Fibroblast of upper back skin (primary cell): ENCODE measurements at places on chromosomes 4 and X.

DNA sequence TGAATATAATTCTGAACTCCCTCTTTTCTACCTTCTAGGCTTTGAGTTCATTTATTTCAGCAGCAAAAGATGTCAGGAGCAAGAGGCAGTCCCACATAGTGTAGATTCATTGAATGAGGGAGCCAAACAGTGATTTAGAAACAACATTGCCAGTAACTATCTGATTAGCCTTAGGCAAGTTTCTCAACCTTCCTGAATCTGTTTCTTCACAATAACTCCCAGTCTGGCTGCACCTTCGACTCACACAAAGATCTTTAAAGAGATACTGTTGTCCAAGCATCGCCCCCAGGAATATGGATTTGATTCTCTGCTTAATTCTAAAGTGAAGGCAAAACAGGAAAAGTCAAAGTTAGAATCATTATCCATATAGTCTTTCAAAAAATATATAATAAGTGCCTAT, 1026.2 kb downstream of the DMD start:
- no peak for DNase-seq

GRCh38 chr4:153755186-153755585, 4.6 kb downstream of the RNF175 start:
- DNase-seq, result no peak

- DNase-seq, result no peak
Measured at GRCh38 chr4:5069901-5070300, 18.6 kb downstream of the STK32B start.

DNA sequence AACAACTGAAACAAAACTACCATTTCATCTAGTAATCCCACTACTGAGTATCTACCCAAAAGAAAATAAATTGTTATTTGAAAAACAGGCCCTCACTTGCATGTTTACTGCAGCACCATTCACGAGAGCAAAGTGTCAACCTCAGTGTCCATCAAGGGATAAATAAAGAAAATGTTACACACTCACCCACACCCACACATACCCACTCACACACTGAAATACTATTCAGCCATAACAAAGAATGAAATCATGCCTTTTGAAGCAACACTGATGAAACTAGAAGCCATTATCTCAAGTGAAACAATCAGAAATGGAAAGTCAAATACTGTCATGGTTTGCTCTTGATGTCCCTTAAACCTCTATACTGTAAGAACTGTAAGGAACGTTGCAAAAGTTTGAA, 44.8 kb upstream of the CLNK start:
- DNase-seq, result no peak

- DNase-seq, result no peak
Measured at GRCh38 chr4:93317057-93317456, 511.5 kb upstream of the ATOH1 start.

GRCh38 chrX:53284684-53285447, 3.5 kb upstream of the IQSEC2 start:
- no peak for DNase-seq

- no peak for DNase-seq
Measured at GRCh38 chr4:113701169-113701568, 60.4 kb downstream of the CAMK2D start.

DNA sequence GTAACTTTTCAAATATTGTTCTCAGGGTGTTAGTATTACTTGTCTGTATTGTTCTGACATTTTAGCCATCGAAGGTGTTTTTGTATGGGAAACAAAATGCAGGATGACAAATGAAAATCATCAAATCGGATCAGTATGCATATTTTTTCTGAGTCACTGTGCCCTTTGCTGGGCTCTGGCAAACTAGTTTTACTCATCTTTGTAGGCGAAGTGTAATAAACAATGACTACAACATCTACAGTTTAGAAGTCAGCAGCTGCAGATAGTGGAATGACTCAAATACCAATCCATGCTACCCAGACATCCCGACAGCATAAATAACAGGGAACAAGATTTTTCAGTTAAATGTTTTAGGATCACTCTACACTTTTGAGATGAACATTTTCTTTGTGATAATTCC, 557.3 kb upstream of the TENM3 start:
- DNase-seq, result peak; percentile 86

DNA sequence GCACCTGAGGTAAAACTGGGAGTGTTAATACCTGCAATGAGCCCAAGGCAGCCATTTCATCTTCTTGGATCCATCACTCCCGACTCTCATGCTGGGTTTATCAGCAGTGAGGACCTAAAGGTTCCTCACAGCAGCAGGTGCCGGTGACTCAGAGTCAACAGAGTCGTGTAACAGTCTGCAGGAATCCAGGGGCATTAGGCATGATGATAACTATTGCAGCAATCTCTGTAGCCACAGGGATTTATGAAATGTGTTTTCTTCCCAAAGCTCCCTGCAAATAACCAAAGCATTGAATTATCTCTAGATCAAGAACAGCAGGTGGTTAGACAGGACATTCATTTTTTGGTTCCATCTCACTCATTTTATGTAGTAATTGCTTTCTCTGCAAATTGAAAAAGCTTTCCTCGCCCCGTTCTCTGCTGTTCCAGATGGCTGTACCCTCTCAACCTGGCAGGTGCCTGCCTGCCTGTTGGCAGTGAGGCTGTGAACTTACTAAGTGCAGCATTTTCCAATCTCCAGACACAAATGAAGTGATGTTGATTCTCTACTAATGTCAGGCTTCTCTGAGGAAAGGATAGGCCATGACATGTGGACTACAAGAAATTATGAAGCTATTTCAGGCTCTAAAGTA, 48.1 kb upstream of the TSPAN7 start:
- DNase-seq, result no peak

DNA sequence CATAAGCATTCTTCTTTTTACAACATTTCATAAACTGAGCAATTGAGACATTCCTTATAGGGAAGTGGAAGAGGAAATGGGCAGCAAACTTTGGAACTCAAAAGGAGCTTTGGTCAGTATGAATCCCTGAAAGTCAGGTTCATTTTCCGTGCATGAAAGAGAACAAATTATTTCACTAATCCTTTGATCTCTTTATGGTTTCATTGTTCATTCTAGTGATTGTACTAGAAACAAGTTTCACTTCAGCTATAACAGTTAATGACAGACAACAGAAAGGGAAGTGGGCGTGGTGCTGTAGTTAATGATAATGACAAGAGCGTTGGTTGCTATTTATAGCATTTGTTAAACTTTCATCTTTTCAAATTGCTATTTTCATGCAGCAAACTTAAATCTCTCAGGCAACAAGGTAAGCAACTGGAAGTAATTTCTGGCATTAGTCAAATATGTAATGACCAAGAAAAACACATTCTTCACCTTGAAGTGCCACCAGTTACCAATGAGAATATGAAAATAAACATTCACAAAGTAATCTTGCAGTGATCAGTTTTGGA, 98.4 kb downstream of the AREG start:
- no peak for DNase-seq

- no peak for DNase-seq
Measured at GRCh38 chrX:13688384-13688957, 457 bp upstream of the RAB9A start.

- DNase-seq, result peak; percentile 74
Measured at GRCh38 chr4:16516796-16517439, 290.6 kb upstream of the TAPT1 start.

- DNase-seq, result peak; percentile 12
Measured at GRCh38 chr4:142959173-142959572, 113.1 kb upstream of the INPP4B start.

GRCh38 chr4:143358419-143358818, 21.7 kb downstream of the GAB1 start:
- no peak for DNase-seq

GRCh38 chrX:109155161-109155560, 326.7 kb downstream of the GUCY2F start:
- DNase-seq, result no peak

- DNase-seq, result peak; percentile 80
Measured at GRCh38 chrX:132217203-132218073, 1.8 kb downstream of the RAP2C start.

DNA sequence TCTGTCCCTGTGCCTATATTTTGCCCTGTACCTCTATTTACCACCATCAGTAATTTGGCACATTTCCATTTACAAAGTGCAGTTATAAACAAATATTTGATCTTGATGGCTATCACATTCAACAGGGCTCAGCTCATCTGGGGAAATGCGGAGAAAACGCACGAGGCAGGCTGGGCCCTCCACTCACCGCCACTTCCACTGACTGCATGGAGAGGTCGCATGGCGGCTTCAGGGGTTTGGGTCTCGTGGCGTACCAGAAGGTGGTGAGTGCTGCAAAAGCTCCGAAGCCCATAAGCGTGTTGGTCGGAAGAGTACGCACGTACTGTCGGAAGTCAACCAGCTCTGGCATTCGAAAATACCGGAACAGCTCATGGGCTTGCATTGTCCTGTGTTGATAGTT, 22.6 kb downstream of the ACSL1 start:
- DNase-seq, result no peak

- no peak for DNase-seq
Measured at GRCh38 chr4:170001745-170002267, 24.4 kb downstream of the MFAP3L start.

- peak; percentile 88 for DNase-seq
Measured at GRCh38 chrX:133297284-133297683, 79.1 kb upstream of the TFDP3 start.

DNA sequence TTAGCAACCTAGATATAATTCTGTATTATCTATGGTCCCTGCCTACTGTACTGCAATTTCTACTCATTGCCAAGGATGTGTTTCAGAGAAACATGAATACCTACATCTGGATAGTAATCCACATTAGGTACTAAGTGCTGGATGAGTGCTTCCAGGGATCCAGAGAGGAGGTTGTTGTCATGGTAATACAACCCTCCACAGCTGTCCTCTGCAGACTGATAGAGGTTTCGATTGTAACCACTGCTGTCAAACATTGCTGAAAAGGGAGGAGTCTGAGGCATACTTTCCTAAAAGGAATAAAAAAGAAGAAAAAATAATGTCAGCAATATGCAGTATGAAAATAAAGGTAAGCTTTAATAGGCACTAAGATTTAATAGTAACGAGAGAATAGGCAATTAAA, 12.5 kb downstream of the RASGEF1B start:
- no peak for DNase-seq

GRCh38 chr4:109365939-109366338, 63.5 kb upstream of the COL25A1 start:
- no peak for DNase-seq

DNA sequence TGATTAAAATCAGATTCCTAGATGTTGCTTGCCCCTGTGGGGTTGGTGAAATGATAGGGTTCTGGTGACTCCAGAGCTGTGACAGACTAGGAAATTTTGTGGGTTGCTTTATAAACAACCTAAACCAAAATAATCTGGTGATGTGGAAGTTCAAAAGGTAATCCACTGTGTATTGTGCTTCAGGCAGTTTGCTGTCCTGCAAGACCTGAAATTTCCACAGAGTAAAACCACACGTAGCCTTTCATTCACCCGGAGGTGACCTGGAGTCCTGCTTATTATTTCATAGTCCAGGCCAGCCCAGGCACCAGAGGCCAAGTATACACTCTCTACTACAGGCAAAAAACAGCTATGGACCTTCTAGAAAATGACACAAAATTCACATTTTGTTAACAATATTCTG, 114.6 kb upstream of the CBR4 start:
- DNase-seq, result no peak
